ENCODE measurements at places on chromosomes 2 and 18.

DNA sequence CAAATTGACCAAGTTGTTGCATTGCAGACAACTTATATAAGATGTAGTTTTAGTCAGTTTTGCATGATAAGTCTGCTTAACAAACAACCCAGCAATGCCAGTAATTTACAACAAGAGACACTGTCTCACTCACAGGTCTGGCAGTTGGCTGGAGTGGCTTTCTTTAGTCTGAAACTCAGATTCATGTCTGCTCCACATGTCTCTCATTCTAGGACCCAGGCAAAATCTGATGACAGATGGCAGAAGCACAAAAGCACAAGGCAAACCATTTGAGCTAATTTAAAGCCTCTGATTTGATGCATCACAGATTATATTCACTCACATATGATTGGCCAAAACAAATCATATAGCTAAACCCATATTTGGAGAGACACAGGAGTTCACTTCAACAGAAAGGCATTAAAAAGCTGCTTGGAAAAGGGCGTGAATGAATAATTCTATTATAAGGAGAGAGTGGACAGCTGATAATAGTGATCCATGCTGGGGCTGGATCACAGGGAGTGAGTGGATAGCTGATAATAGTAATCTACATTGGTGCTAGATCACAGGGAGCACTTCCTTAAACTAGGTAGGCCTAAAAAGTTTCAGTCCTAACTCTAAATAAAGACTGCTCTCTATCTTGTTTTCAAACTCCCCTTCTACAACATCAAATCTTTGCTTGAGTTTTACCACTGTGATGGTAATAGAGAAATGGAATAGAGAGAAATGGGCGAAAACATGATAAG is 593.2 kb upstream of the ZNF804A start:
- DNase-seq: no peak

- no peak for DNase-seq
Observed at GRCh38 chr2:18154812-18155211, 276.3 kb downstream of the KCNS3 start.

- no peak for DNase-seq
Observed at GRCh38 chr2:66512626-66513025, 77.7 kb downstream of the MEIS1 start.

- no peak for DNase-seq
Observed at GRCh38 chr2:128618642-128619041, 300.0 kb upstream of the HS6ST1 start.

GRCh38 chr2:81495556-81495955 is 1191.0 kb upstream of the LRRTM1 start:
- no peak for DNase-seq

DNA sequence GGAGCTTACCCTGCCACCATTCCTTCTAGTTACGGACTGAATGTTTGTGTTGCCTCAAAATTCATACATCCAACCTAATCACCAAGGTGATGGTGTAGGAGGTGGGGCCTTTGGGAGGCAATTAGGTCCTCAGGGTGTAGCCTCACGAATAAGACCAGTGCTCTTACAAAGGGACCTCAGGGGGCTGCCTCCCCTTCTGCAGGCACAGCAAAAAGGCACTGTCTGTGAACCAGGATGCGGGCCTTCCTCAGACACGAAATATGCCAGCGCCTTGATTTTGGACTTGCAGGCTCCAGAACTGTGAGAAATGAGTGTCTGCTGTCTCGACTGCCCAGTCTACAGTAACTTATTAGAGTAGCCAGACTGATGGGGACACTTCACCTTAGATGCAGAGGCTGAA is 150.4 kb upstream of the HDAC4 start:
- no peak for DNase-seq

GRCh38 chr2:135898234-135898786 is 22.1 kb upstream of the MCM6 start:
- DNase-seq: no peak

DNA sequence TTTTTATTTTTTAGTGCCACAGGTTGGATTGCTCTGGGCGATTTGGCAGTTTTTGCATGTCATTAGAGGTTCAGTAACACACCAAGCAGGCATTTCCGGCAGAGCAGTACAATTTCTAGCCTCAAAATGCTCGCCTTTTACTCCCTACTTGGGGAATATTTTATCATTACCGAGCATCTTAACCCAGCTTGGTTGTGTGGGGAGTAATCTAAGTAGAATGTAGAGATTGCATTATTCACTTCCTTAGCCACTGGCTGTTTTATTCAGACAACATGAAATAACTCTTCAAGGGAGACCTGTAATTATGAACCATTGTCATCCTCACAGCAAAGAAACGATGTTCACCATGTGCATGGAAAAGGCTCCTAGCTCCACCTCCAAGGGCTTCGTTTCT is 13.1 kb downstream of the GRP start:
- DNase-seq: no peak

DNA sequence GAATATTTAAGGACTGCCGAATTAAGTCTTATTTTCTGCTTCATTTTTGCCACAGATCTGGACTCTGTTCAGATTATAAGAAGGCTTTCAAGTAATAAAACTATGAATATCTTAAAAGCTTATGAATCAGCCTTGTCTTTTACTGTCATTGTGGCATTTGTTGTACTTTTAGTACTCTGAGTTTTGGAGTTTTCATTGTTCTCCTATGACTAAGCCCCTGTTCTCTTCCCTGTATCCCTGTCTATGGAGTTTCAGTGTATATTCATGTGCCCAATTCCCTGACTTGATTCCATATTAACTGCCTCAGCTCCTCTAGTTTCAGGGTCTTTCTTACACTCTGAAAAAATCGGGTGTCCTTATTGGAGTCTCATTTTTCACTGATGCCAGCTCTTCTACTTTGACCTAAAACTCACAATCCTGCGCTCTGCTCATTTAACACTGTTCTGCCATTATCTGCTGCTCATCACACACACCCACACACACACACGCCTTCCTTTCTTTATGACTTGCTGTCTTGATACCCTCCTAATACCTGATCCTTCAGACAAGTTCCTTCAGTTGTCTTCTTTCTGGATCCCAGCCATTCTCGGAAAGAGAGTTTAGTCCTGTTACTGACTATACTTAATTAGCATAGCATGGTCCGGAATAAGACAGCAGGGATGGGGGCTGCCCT is 511.8 kb downstream of the CPS1 start:
- no peak for DNase-seq

DNA sequence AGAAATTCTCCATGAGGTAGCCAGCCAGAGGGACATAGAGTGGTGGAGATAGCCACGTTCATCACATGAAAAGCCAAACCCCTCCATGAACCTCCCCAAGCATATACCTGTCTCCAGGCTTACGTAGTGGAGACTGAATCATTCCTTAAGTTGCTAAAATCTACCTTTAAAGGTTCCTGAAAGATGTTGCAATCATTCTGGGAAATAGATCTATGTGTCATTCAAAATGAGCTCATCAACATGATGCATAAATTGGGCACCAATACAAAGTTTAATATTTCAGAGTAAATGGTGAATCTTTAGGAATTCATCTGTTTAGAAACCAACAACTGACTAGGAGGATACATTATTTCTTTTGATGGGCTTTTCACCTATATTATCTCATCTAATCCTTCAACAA is 362.6 kb upstream of the ID2 start:
- no peak for DNase-seq

DNA sequence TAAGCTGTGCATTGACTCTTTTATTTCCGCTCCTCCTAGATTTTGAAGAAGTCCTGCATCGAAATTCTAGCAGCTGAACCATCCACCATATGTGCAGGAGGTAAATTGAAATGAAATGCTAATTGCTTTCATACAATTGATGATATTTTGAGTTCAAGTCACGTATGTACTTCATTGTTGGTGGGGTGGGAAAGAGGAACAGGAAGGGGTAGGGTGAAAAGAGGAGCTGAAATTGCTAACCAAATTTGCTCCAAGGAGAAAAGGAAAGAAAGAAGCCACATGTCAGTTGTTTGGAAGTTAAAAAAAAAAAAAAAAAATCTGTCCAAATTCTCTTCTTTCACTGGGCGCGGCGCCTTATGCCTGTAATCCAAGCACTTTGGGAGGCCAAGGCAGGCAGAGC is 77.8 kb downstream of the ANTXR1 start:
- no peak for DNase-seq

DNA sequence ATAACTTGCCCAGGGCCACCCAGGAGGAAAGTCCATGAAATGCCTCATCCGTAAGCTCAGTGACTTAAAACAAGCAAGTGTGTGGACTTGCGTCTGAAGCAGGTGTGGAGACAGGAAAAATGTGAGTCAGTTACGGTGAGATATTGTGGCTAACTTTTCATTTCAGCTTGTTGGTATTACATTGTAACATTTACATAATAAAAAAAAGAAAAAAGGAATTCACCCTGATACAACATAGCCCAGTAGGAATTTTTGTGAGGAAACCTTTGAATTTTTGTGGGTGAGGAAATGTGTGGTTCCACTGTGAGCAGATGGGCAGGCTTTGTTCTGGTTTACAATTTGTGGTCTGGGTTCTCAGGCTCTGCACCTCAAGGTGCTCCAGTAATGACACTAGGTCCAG is 33.7 kb upstream of the LYPD6B start:
- no peak for DNase-seq

DNA sequence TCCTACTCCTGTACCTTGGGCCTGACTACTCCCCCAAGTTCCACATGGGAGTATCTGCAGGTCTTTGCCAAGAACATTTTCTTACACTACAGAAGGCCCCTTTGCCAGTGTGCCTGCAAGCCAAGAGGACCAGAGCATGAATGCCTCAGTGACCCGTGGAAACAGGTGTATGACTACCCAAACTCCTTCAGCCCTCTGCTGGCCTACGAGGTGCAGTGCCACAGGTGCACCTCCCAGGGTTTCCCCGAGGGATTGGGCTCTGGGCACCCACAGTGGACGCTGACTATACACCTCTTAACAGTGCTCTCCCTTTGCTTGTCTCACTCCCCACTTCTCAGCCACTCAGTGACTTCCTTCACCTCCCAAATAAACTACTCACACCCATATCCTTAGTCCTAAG is 91.4 kb downstream of the COL6A3 start:
- peak; percentile 40 for DNase-seq

- DNase-seq: no peak
Observed at GRCh38 chr2:58541511-58541910, 300.4 kb upstream of the FANCL start.

GRCh38 chr2:8133363-8133762 is 548.5 kb upstream of the ID2 start:
- no peak for DNase-seq

- DNase-seq: no peak
Observed at GRCh38 chr2:213065583-213066442, 85.6 kb downstream of the IKZF2 start.

- DNase-seq: no peak
Observed at GRCh38 chr18:28794459-28795245, 617.7 kb upstream of the CDH2 start.

GRCh38 chr2:13858626-13859025 is 773.9 kb upstream of the LRATD1 start:
- no peak for DNase-seq

- peak; percentile 30 for DNase-seq
Observed at GRCh38 chr2:39512434-39512935, 75.4 kb upstream of the MAP4K3 start.

GRCh38 chr2:229378386-229378785 is 107.3 kb upstream of the PID1 start:
- no peak for DNase-seq

DNA sequence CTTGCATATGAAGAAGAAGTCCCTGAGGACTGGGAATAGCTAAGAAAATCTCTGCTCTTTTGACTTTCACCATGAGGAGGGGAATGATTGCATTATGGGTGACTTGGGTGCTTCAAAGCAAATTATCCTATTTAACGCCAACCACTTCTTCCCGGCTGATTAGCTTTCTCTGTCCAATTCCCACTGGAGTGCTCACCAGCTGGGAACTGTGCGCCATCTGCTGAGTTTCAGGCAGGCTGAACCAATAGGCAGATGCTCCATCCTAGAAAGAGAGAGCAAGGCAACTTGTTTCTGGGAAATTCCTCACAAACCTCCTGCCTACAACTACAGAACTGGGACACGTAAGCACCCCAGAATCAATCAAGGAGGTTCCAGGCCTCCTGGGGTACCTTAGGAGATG is 49.4 kb downstream of the POLE4 start:
- DNase-seq: no peak

- peak; percentile 59 for DNase-seq
Observed at GRCh38 chr2:224638301-224638823, 53.2 kb upstream of the CUL3 start.

GRCh38 chr2:32464431-32464830 is 107.6 kb downstream of the BIRC6 start:
- no peak for DNase-seq

GRCh38 chr18:62072370-62072769 is 114.5 kb downstream of the PIGN start:
- no peak for DNase-seq

DNA sequence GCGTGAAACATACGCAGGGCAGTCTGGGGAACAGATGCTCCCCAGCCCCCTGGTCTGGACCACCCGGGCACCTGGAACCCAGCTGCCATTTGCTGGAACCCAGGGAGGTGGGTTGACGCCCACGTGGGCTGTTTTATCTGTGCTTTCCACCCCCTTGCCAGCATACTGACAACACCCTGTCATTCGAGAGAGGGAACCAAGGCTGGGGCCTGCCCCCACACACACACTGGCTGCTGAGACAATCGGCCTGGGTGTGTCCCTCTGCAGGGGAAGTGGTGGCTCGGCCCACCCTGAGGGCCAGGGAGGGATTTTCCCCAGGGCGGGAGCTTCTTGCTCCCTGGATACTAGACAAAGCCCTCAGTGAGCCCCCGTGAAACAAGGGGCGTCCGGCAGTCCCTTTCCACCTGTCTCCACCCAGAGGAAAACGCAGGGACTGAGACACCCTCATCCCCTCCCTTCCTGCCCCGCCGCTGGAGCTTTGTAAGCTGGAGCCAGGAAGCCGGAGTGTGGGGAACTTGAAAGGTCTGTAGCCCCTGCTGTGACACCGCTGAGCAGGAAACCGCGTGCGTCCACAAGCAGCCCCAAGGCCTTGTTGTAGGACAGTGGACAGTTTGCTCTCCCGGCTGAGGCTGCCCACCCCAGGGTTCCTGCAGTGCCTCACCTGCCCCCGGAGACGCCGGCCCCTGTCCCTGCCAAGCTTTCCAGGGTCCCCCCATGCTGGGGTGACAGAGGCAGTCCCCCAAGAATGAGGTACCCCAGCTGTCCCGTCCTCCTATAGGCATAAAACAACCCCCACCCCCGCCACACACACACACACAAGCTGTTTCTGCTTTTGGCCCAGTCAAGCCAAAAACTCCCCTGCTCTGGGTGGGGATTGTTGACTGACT is 14.1 kb upstream of the KLF11 start:
- DNase-seq: peak; percentile 44

- no peak for DNase-seq
Observed at GRCh38 chr18:11165952-11166351, 16.6 kb upstream of the PIEZO2 start.

DNA sequence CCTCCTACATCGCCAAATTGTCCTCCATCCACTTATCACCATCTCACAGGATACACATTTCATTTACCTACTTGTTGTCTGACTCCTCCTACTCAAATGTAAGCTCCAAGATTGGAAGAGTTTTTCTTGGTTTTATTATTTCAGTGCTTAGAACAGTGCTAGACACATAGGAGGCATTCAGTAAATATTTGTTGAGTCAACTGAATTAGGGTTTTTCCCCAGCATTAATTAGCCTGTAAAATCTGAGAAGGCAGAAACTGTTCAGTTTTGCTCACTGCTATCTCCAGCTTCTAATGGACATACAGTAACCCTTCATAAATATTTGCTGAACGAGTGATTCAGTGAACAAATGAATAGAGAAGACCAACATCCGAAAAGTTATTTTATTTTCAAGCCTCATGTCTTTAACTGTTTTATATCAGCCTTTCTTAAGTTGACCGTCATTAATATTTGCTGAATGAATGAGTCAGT is 800 bp downstream of the TTC21B start:
- DNase-seq: no peak
